ENCODE measurements at places on chromosomes 13 and 19. TPM values are rescaled to one million over a fixed set of nuclear protein-coding genes. Genes with fewer than 3 reads are reported as not detected.

DNA sequence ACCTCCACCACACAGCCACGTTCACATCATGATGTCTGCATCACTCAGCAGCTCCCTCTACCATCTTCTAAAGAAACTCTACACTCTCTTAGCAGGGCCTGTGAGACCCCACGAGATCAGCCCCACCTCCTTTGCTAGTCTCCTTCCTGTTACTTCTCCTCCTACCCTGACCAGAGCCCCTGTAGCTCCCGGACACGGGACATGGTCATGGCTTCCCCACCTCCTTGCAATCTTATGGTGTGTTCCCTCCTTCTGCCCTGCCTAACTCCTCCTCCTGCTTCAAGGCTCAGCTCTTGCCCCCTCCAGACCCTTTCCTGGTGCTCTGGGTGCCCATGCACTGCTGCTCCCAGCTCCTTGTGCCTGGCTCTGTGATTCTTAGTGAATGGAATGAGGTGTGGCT lies 8.1 kb upstream of the MRPS31 start:
- no peak for DNase-seq

GRCh38 chr19:47428177-47428894 lies 9.0 kb upstream of the MEIS3 start:
- peak; percentile 94 for DNase-seq

Gene KLF1
- 0.17 TPM for total RNA-seq

Gene DHDH
- total RNA-seq, result 4.5 TPM

DNA sequence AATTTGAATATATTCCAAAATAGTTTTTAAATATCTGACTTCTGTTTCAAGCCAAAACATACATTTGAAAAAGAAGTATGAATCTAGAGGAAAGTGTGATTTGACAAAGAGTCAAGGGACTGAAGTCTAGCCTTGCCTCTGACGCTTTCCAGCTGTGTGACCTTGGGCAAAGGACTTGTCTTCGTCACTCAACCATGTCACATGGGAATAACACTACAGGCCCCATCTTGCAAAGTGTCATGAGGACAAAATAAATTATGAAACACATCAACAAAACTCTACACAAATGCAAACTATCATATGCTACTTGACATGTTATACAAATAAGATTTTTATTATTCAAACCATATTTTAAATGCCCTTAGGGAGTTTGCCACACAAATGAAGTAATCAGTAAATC lies 73.0 kb downstream of the CYSLTR2 start:
- DNase-seq, result no peak

- no peak for DNase-seq
Measured at GRCh38 chr13:68099631-68100030, 869.5 kb upstream of the PCDH9 start.

DNA sequence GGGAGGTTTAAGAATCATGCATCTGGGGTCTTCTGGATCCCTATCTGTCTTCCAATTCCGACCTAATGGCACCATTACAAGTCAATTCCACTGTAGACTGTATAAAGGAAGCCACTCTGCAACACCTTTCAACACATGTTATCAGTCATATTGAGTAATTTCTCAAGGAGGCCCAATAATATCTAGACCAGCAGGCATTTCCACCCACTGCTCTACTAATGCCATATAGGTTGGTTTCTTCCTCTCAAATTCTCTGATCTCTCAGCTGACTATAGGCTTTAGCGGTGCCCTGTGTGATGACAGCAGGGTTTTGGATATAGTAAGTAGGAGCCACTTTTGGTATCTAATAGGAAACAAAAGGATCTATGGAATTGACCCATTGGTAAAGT lies 12.4 kb upstream of the ITM2B start:
- peak; percentile 51 for DNase-seq

DNA sequence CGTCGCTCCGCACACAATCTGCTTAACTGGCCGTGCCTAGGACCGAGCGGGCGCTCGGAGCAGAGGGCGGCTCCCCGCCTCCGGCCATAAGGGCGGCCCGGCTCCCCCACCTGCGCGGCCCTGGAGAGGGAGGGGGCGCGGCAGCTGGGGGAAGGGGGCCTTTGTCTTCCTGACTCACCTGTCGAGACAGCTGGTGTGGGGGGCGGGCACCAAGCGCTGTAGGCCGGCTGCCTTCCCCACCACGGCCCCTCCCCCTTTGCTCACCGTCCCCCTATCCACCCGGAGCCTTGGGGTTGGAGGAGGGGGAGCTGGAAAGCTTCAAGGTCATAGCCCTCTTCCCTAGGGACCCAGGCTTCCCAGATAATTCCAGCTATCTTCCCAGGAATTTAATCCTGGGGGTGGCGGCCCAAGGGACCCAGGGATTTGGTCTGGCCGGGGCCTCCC lies 1.2 kb downstream of the VASP start:
- DNase-seq, result peak; percentile 66

DNA sequence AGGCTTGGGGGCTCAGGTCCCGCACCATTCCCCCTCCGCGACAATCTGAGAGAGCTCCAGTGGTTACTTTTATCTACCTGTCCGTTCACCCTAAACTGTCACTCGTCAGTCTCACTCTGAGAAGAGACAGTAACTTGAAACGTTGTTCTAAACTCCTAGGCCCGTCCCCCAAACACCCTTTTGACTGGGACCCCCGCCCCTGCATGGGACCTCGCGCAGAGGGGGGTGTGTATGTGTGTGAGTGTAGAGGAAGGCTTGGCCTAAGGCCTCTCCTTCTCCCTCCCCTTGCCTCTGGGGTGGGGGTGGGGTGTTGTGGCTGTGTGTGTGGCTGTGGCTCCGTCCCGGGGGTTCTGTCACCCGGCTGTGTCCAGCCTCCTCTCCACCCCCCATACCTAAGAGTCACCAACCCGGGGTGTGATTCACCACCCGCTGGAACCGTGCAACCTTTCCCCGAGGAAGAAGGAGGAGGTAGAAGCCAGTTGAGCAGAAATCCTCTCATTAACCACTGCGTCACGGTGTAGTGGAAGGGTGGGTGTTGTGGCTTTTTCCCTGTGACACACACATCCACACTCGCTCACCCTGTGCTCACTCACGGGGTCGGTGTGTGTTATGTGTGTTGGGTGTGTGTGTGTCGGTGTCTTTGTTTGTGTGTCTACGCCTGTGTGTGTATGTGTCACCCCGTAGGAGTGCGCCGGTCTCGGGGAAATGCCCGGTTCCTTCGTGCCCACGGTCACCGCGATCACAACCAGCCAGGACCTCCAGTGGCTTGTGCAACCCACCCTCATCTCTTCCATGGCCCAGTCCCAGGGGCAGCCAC lies 2.4 kb downstream of the FOSB start:
- DNase-seq, result no peak

GRCh38 chr13:93736081-93736480 lies 509.5 kb downstream of the GPC6 start:
- no peak for DNase-seq

DNA sequence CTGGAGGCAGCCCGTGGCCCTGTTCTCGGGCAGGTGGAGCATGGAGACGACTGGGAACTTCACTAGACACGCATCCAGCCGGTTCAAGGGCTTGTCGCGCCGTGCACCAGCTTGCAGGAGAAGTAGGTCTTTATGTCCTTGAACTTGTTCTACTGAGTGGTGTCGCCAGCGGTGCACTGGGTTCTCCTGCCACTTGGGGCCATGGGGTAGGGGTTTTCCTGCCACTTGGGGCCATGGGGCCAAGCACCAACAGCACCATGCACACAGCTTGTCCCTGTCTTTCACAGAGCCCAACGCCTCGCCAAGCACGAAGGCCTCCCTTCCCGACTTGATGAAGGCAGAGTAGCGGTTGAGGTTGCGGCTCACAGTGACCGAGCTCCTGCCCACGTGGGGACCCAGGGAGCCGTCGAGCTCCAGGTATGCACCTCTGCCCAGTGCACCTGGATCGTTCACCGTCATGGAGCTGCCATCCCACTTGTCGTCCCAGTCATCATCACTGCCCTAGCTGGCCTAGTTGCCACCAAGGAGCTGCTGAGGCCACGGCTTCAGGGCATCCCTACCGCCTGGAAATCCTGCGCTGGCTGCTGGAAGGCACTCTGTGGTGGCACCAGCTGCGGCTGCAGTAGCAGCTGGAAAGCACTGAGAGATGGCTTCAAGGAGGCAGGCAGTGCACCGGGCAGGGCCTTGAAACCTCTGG lies 40.5 kb upstream of the TPM4 start:
- no peak for DNase-seq

Gene KCTD4
- total RNA-seq, result not detected

Gene HMG20B
- 63.3 TPM for total RNA-seq

Gene SPACA4
- total RNA-seq, result not detected

Gene CYP4F12
- not detected for total RNA-seq

GRCh38 chr13:45670189-45670885 lies 31.8 kb upstream of the CBY2 start:
- no peak for DNase-seq

Gene ZNF208
- total RNA-seq, result 1.7 TPM

Measured in activated naive CD4-positive, alpha-beta T cell treated with anti-CD3 and anti-CD28 coated beads for 36 hours (primary cell).